ENCODE measurements at places on chromosomes 5 and 9.

- DNase-seq = peak; percentile 30
These were observed 39.6 kb downstream of the PCDHGC5 start for GRCh38 chr5:141528291-141528984.

DNA sequence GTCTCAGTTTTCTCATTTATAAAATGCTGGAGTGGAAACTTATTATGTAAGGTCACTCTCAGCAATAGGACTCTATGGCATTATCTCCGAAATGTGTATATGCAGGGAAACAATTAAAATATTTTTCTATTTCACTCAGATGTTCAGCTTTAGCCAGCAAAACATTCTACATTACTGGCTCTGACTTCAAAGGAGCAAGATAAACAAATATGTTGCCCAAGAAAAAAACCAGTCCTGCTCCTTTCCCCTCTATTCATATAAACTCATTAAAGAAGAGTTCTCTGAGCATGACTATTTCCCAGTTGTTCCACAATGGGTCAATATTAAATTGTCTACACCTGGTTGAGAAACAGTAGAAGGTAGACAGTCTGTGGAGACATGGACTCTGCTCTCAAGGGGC, 155.0 kb downstream of the NPR3 start:
- DNase-seq = peak; percentile 3

GRCh38 chr9:37030611-37030939, 3.5 kb downstream of the PAX5 start:
- DNase-seq = no peak

DNA sequence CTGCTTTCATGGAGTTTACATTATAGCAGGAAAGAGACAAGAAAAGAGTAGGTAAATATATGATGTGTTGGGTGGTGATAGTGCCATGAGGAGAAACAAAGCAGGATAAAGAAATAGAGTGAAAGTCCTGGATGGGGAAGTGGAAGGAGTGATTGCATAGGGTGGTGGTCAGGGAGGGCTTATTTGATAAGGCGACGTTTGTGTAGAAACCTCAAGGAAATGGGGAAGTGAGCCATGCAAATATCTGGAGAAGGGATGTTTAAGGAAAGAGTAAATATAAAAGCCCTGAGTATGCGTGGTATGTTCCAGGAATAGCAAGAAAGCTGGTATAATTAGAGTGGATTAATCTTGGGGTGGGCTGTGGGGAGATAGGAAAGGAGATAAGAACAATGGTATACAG, 134.7 kb upstream of the SV2C start:
- DNase-seq = no peak

DNA sequence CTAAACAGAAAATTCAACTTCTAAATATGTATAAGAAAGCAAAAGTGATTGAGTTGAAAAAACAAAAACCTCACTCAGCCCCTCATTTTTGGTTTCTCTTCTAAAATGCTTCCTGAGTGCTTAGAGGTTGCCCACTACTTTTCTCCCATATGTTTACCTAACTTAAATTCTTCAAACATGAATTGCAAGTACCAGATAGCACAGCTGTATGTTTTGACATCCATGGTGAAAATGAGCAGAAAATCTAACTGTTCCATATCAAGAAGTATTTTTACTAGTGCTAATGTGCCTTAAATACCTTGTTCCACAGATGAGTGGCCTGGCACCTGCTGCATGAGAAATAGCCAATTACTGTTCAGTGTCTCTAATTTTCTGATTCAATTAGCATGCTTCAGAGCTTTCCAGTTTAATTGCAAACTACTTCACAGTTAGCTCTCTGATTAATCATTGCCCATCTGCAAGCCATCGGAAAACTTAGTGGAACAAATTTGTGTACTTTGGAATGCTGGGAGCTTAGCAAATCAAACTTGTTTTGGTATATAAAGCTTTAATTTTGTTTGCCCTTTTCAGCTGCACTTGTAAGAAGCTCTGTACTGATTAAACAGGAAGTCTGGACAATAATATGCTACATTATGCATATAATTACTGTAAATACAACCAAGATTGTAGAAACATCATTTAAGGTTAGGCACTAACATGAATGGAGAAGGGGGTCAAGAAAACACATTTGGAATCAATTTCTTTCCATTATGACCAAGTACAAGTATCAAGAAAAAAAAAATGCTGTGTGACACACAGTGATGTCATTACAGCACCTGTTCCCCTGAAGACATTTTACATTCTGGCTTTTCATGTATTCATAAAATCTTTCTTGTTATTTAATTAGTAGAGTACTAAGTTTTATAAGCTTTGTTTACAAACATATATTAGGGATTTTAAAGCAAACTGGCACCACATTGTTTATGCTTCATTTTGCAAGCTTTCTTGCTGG, 65.6 kb downstream of the POU5F2 start:
- DNase-seq = no peak

GRCh38 chr9:124222918-124223720, 34.6 kb upstream of the NEK6 start:
- peak; percentile 45 for DNase-seq

GRCh38 chr5:151295138-151295537, 8.4 kb downstream of the SLC36A3 start:
- no peak for DNase-seq

DNA sequence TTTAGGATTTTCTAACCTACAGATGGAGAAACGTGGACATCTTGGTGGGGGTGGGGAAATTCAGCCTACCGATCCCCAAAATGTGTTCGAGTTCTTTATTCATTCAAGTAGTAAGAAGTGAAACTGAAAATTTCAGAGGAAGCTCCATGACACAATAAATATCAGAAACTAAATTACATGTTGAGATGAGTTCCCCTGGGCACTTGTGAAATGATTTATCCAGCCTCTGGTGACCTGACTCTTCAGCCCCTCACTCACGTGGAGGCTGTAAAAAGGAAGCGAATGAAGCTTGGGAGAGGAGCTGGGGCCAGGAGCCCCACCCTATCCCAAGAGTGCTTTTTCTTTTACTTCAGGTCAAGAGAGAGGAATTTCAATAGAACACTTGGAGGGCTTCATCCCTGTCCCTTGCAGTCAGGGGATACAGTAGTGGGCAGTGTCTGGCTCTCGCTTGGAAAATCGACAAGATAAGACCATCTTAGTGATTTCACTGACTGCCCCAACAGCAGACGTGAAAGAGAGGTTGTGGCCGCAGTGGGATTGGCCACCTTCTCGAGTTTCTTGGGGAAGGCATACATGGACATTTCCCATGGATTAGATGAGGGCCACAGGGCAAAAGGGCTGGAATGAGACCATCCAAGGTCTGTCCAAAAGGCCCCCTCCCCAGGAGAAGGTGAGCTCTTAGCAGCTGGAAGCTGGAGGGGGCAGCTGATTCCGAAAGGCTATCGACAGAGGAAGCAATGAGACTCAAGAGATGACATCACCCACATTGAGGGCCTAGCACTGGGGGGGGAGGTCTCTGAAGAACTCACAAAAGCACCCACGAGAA, 76.8 kb upstream of the SH3PXD2B start:
- DNase-seq = no peak

DNA sequence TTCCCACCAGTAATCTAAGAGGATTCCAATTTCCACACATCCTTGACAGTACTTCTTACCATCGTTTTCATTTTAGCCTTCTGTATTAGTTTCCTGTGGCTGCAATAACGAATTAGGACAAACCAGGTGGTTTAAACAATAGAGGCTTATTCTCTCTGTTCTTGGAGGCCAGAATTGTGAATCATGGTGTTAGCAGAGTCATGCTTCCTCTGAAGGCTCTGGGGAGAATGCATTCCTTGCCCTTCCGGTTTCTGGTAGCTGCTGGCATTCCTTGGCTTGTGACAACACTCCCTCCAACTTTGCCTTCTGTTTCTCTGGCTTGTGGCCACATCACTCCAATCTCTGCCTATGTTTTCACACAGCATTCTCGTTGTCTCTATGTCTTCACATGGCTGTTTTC, 23.5 kb downstream of the RIGI start:
- peak; percentile 94 for DNase-seq

DNA sequence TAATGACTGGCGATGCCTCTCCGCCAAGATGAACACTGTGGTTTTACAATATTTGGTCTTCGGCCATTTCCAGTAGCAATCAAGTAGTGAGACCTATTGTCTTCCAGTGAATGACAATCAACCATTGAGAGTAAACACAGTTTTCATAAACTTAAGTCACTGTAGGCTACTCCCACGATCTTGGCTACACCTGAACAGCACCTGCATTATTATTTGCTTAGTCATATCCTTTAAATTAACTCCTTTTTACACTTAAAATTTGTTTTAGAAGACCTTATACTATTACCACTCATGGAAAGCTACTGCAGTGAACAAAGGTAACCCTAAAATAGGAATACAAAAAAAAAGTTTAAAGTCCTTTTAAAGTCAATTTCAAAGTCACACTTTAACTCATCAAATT, 58.2 kb downstream of the ZNF354C start:
- no peak for DNase-seq

DNA sequence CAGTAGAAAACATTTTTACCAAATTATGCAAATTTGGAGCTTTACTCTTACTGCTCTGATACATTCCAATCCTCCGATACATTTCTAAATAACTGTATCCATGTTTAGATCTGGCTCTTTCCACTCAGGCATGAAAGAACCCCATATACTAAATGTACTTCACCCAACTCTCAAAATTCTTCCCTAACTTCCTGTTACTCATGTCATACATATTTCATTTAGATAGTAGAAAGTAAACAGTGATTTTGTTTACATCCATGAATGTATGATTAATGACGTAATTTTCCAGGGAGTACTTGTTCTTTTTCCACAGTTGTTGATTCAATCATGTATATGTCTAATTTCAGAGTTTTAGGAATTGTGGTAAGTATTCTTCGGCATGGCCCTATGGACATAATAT, 1426.5 kb upstream of the C9orf72 start:
- DNase-seq = no peak

DNA sequence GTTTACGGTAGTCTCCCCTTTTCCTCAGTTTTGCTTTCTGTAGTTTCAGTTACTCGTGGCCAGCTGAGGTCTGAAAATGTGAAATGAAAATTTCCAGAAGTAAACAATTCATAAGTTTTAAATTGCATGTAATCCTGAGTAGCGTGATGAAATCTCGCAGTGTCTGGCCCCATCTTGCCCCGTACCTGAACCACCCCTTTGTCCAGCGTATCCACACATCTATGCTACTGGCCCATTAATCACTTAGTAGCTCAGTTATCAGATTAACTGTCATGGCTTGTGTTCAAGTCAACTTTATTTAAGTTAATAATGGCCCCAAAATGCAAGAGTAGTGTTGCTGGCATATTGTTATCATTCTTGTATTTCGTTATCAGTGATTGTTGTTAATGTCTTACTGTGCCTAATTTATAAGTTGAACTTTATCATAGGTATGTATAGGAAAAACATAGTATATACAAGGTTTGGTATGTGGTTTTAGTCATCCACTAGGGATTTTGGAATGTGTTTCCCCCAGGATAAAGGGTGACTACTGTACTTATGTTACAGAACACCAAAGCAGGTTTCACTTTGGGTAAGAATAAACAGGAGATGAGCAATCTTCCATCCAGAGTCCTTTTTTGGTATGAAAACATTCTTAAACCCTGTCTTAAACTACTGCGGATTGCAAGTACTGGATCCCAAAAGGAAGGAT, 118.4 kb upstream of the KCNN2 start:
- DNase-seq = peak; percentile 90

- DNase-seq = no peak
These were observed 119.9 kb downstream of the ZDHHC21 start for GRCh38 chr9:14573319-14573718.

GRCh38 chr9:112327718-112328450, 5.5 kb downstream of the PTBP3 start:
- peak; percentile 39 for DNase-seq

- peak; percentile 92 for DNase-seq
These were observed 34.0 kb downstream of the ZNF474 start for GRCh38 chr5:122163121-122164069.

GRCh38 chr9:84671586-84672521, 2.3 kb downstream of the NTRK2 start:
- DNase-seq = no peak

- no peak for DNase-seq
These were observed 203.5 kb downstream of the DMRTA1 start for GRCh38 chr9:22650145-22650544.

DNA sequence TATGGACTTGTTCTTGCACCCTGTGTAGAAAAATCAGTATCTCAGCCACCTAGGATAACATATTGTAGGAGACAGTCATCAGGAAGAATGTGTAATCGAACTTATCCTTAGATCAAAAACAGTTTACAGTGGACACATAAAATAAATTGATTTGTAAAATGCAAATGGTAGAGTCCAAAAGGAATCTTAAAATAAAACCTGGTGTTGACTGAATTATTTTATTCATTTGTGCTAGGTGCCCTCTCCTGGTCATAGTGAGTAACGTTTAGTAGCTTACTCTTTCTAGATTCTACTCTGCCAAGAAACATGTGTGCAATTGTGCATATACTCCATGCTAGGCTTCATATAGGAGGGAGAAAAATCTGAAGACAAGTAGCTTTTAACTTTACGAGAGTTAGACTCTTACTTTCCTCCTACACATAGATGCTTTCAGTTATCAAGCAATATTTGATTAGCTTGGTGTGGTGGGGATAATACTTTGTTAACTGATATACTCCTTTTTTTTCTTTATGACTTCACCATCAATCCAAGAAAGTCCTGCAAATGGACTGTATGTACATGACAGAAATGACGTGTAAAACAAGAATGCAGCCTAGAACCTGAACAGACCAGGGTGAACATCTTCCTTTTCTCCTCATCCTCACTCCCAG, 23.7 kb upstream of the LOX start:
- DNase-seq = peak; percentile 73

GRCh38 chr5:1524799-1525623, 1.3 kb upstream of the LPCAT1 start:
- no peak for DNase-seq

GRCh38 chr9:85871008-85871407, 69.9 kb upstream of the NAA35 start:
- DNase-seq = no peak

DNA sequence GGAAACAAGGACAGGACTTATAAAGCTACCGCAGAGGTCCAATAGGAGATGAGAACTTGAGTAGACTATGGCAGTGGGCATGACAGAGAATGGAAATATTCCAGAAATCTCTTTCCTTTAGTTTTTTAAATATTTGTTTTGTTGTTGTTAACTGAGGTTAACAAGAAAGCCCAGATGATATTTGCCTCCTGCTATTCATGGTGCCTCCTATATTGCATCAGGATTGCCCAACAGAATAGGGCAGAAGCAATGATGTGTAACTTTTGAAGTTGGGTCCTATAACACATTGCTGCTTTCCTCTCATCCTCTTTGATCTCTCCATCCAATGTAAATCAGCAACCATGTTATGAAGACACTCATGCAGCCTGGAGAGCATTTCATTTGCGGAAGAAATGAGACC, 42.8 kb downstream of the PDE4D start:
- no peak for DNase-seq

DNA sequence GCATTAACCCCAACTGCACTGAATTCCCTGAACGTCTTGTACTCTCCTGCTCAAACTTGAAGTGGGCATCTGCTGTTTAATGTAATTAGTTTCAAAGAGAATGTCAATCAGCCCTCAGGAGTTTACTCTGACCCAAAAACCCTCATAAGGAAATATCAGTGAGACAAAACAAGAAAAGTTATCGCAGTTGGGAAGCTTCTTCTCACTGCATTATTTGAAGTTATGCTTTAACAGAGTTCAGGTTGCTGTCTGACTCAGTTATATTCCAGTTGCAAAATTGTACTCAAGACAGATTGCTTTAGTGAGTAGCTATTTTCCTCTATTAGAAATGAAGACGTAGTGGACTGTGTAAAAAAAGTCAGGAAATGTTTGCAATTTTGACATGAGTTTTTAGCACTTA, 52.1 kb downstream of the PPIC start:
- no peak for DNase-seq

Measured in iris pigment epithelial cell (primary cell).